ENCODE measurements at places on chromosomes 4 and X. TPM values are rescaled to one million over a fixed set of nuclear protein-coding genes. Genes with fewer than 3 reads are reported as not detected.

WDR17 gene
- total RNA-seq, result 0.50 TPM

IL13RA2 gene
- total RNA-seq, result not detected

DNA sequence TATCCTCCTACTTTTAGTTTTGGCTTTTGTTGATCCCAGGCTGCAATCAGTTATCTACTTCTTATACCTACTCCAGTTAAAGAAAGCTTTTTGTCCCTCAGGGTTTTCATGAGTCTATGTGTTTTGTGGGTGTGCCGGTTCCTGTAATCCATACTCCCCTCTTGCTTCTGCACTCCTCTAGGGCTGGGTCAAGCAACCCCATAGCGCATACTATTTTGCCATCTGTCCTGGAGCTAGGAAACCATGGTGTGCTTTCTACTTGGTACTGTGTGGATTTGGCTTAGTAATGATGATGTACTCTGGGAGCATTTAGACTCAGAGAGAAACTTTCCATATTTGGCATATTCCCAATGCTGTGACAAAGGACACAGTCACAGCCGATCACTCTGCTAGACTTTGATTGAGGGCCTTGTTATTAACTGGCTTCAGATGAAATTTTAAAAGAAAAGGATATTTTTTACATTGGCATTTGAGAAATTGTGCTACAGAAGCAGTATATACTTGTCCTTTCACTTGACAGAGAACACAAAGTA is 86.1 kb upstream of the GRXCR1 start:
- H3K27ac ChIP-seq, result no peak overlapping the region
- no peak overlapping the region for H3K4me3 ChIP-seq
- no peaks in the 10 kb centered on the region for H3K27me3 ChIP-seq
- no peak for DNase-seq
- H3K36me3 ChIP-seq, result no peaks in the 10 kb centered on the region

GRCh38 chrX:25442499-25442898 is 426.7 kb upstream of the ARX start:
- H3K27ac ChIP-seq, result no peak overlapping the region
- H3K4me1 ChIP-seq, result no peaks in the 10 kb centered on the region
- no peak for DNase-seq
- no peak overlapping the region for H3K4me3 ChIP-seq
- H3K36me3 ChIP-seq, result no peaks in the 10 kb centered on the region

All from chondrocyte (in vitro differentiated cells).